ENCODE measurements at places on chromosomes 12 and 14.

- DNase-seq, result no peak
Measured at GRCh38 chr12:108213871-108214445, 84.9 kb downstream of the WSCD2 start.

DNA sequence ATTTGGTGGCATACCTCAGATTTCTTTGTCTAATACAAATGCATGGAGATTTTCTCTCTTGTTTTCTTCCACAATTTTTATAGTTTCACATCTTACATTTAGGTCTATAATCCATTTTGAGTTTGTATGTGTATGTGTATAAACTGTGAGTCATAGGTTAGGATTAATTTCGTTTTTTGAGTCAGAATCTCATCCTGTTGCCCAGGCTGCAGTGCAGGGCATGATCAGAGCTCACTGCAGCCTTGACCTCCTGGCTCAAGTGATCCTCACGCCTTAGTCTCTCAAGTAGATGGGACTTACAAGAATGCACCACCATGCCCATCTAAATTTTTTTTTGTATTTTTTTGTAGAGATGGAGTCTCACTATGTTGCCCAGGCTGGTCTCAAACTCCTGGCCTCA, 71.6 kb downstream of the OTOGL start:
- no peak for DNase-seq

GRCh38 chr12:100403446-100403845, 46.6 kb downstream of the SLC17A8 start:
- no peak for DNase-seq

DNA sequence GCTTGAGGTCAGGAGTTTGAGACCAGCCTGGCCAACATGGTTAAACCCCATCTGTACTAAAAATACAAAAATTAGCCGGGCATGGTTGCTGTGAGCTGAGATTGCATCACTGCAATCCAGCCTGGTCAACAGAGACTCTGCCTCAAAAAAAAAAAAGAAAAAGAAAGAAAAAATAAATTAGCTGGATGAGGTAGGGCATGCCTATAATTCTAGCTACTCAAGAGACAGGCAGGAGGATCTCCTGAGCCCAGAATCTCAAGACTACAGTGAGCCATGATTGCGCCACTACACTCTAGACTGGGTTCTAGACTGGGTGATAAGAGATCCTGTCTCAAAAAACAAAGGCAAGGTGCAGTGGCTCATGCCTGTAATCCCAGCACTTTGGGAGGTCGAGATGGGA, 16.9 kb downstream of the PPP4R3A start:
- DNase-seq, result no peak

- no peak for DNase-seq
Measured at GRCh38 chr14:38992067-38992844, 110.8 kb downstream of the SEC23A start.

GRCh38 chr14:77556946-77557345, 58.3 kb upstream of the ISM2 start:
- no peak for DNase-seq

- DNase-seq, result no peak
Measured at GRCh38 chr14:58690801-58691516, 53.2 kb downstream of the DACT1 start.

- no peak for DNase-seq
Measured at GRCh38 chr14:22268875-22269274, 320.1 kb downstream of the DAD1 start.

DNA sequence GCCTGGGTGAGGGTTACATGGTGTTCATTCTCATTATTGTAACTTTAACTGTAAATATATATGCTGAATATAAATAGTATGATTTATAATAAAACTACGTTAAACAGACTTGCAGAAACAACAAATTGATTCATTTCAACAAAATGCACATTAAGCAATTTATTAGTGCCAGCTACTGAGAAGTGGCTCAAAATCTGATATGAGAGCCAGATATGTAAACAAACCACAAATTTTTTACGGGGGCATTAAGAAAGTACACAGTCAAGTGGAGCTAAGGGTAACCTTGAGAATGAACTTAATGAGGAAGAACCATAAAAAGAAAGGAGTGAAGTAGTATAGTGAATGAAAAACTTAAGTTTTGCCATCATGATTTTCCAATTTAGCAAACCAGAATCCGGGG, 40.3 kb downstream of the CEP128 start:
- DNase-seq, result no peak

DNA sequence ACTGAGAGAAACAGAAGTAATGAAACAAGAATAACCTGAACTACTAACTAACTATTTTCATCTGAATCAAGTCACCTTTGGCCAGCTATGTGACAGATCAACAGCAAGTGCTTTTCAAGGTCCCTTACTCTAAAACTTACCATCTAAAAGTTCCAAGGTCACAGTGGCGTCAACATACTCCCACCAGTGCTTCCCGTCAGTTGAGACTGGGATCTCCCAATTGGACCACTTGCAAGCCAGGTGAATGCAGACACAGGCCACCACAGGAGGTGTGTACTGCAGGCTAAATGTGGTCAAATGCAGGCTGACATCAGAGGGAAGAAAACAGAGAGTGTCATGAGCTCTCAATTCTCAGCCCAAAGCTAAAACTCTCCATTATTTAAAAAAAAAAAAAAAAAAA, 13.8 kb upstream of the KANSL2 start:
- DNase-seq, result no peak

- DNase-seq, result no peak
Measured at GRCh38 chr12:116713527-116713926, 24.3 kb downstream of the SPRING1 start.

GRCh38 chr12:130147875-130148596, 14.2 kb upstream of the FZD10 start:
- no peak for DNase-seq

DNA sequence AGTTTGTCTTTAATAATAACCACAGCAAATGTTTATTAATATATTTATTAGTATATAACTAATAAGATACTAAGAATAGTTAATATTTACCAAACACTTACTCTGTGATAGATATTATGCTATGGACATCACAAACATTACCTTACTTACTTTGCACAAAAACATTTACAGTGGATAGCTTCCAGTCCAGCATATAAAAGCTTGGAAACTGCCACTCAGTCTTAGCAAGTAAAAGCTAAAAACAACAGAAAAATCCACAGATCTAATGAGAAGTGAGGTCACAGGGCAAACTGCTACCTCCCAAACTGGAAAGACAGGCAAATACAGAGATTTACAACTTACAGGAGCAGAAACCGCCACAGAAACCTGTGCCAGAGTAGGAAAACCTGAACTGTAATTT, 99.8 kb downstream of the METTL25 start:
- DNase-seq, result no peak

DNA sequence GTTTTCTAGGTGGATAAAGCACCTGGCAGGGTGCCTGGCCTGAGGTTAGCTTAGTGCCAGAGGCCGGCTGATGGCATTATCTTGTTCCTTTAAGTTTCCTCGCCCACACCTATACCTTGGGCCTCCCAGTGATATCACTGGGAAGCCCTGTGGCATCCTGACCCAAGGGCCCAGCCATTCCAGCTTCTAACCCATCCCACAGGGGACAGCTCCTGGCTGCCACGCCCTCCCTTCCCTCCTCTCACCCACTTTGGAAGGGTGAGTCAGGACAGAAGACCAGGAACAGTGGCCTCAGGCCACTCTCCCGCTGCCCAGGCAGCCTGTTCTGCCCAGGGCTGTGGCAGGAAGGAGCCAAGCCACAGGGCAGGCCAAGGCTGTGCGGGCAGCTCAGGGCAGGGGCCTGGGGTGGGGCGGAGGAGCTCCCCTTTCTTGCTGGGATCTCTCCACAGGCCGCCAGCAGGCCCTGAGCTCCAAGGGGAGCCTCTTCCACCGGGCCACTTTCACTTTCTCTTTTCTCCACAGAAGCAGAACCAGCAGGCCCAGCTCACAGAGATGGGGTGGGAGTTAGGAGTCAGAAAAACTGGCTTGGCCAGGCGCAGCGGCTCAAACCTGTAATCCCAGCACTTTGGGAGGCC, 75.1 kb downstream of the IRF2BPL start:
- no peak for DNase-seq

DNA sequence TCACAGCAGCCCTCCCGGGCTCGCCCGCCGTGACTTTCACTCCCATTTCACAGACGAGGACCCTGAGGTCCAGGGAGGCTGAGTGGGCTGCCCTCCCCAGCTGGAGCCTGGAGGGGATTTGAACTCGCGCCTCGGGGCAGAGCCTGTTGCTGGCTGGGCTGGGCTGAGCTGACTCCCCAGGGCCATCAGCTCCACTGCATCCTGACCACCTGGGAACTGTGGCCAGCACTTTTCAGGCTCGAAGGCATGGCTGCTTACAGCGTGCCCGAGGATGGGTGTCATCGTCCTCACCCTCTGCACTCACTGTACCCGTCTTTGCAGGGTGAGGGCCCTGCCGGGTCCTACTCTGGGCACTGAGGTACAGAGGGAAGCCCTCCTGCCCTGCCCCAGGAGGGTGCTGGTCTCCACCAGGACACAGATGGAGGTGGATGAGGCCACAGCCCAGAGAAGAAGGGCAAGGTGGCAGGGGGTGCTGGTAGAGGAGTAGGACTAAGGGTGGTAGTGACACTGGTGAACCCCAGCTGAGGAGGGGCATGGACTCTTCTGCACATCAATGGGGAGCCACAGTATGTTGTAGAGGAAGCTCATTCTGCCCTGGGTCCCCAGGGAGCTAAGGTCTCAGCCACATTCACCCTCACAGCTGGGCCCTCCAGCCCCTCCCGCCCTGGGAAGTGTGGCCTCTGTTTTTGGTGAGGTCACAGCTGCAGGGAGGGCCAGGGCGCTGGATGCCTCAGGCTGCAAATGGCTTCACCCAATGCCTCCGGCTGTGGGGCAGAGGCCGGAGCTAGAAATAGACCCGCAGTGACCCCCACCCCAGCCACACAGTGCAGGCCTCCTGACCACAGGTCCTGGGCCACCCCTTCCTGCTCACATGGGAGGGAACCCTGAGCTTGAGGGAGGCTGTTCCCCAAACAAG, 365.1 kb upstream of the SFSWAP start:
- DNase-seq, result no peak

DNA sequence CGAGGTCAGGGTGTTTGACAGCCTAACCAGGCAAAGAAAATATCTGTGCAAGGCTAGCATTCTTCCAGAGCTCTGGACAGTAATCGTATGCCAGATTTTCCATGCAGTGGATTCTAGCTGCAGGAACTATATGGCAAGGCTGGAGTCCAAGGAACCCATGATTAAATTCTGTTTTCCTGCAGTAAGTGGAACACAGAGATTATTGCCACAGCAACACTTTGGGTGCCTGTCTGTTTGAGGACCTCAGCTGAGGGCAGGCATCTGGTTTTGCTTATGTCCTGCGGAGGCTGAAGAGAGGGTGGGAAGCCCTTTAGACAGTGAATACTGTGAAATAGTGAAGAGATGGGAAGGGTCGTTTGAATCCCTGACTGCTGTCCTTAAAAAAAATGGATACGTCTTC, 104.4 kb downstream of the DAD1 start:
- no peak for DNase-seq

DNA sequence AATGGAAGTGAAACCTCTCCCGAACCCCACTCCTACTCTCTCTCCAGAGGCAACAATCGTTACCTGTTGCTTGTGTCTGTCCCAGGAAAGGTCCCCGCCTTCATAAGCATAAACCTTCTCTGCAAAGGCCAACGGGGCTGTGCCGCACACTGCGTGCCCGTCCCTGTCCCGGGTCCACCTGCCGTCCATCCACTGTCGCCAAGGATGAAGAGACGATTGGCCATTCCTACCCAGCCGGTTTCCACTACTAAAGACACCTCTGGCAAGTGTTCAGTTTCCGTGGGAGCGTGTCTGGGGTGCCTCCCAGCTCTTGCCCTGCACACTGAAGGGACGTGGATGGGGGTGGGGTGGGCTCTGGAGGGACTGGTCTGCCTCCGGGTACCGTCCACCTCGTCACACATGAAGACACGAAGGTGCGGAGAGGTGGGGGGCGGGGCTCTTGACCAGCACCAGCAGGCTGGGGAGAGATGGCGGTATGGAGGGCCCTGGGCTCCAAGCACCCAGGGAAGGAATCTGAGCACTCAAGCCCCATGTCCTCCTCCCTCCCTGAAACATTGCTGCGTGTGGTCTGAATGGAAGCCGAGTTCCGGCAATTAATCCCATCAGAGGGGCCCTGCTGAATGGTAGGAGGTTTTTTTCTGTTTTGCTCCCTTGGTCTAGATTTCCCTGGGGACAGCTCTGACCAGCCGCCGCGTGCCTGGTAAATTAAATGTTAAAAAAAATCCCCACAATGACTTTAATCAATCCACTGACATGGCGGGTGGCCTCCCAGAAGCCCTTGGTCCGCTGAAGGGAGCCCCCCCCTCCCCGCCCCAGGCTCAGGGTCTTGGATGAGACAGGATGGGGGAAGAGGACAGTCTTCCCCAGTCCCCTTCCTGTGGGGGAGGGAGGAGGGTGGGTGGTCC, 4.1 kb upstream of the KIF26A start:
- no peak for DNase-seq
